Memory B cell (primary cell): ENCODE measurements at places on chromosomes 11 and 22.

DNA sequence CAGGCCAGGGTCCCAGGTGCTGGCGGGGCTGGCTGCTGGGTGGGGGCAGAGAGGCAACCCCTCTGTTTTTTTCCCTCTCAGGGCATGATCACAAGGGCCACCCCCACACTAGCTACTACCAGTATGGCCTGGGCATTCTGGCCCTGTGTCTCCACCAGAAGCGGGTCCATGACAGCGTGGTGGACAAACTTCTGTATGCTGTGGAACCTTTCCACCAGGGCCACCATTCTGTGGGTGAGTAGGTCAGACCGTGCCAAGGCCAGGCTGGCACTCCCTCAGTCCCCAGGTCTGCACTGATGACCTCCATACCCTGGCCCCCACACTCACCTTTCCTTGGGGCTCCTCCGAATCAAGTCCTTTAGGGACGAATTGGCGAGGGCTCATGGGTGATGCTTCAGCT lies 7.3 kb downstream of the TCN2 start:
- no peak for DNase-seq

- no peak for DNase-seq
Measured at GRCh38 chr11:43895601-43896000, 15.0 kb downstream of the ALKBH3 start.

DNA sequence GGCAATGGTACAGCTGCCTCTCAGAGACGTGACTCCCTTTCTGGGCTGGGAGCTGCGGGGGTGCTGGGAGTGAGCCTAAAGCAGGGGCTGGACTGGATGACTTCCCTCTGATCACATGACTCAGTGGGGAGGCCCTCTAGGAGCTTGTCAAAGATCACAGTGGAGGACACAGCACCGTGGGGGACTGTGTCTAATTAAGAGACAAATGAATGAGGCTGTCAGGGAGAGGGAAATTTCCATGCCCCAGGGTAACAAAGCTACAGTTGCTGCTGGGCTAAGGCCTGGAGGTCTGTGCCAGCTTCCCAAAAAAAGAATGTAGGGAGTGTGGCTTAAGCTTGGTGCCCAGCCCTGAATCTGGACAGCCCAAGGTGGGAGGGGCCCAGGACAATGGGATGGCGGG lies 262.8 kb upstream of the PLET1 start:
- no peak for DNase-seq

GRCh38 chr11:5929571-5930368 lies 12.3 kb upstream of the OR56A3 start:
- DNase-seq = no peak

- no peak for DNase-seq
Measured at GRCh38 chr11:100232006-100232405, 455.1 kb upstream of the ARHGAP42 start.

GRCh38 chr11:115162919-115163318 lies 341.3 kb downstream of the CADM1 start:
- DNase-seq = no peak

DNA sequence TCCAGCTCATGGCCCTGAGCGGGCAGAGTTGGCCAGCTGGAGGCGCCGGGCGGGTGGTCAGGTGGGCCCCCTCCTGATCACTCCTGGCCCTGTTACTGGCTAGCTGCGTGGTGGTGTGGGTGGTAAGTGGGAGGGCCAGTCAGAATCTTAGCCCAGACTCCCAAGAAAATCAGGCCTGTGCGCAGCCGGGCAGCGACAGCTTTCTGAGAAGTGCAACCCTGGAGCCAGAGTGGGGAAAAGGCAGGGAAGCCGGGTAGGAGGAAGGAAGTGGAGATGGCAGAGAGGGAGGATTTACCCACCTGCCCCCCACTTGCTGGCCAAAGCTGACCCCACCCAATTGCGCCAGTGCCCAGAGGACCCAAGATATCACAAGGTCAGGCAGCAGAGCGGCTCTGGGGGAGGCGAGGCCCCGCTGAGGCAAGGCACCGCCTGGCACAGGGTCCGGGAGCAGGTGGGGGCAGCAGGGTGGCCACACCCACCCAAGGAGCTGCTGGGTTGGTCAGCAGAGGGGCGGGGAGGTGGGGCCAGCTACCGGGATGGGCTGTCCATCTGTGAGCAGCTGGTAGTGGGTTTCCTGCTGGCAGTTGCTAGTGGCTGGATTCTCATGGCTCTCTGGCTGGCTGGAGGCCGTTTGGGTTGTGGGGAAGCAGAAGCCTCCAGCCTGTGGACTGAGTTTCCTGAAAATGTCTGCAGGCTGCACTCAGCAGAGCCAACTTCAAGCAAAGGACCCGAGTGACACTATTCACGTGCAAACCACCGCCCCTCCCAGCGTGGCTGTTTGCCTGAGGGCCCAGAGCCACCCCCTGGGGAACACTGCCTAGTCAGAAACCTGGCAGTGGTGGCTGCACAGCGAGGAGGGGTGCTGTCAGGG lies 196.4 kb downstream of the IGLL1 start:
- DNase-seq = no peak

DNA sequence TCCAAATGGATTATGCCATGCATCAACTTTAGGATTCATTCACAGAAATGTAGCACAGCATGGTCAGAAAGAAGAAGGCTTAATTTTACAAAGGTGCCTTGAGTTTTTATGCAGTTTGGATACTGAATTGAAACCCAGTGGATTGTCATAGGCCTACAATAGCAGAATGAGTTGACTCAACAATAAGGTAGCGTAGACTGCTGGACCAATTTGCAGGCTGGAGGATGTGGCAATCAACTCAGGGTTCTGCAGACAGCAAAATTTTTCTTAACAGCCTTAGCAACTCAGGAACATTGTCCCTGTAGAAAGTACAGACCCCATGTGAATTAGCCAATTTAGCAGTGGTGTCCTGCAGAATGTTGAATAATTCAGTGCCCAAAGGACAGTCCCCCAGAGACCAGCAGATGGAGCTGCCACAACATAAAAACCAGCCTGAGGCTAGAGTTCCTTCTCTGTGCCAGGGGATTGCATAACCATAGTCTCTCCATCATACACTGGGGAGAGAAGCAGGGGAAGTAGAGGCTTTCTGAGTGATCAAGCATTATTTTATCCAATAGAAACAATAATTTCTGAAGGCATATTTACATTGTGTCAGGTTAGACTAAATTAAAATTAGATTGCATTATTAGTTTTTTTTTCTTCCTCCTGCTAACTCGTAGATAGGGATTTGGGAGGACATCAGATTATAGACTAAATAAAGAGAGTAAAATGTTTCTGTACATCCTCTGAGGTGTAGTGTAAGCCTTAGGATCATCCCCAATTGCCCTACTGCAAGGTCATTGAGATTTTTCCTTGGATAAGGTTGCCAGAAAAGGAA lies 20.3 kb upstream of the MRPL17 start:
- DNase-seq = no peak

- no peak for DNase-seq
Measured at GRCh38 chr22:37202001-37202555, 10.2 kb downstream of the SSTR3 start.

GRCh38 chr22:37376643-37377042 lies 50.6 kb downstream of the ELFN2 start:
- no peak for DNase-seq

DNA sequence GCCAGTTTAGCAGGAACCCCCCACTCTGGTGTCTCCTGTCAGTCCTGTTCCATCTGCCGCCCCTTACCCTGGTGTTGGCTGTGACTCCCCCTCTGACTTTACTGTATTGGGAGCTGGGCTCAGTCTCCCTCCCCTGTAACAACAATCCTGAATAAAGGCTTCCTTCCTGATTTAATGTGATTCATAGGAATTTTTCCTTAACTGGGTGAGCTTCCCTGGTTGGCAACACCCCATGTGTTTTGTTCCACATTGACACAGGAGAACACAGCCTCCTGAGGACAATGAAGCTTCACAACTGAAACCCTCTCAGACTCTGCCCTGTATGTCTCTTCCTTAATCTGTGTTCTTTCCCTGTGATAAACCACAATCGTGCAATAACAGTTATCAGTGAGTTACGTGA lies 8.4 kb downstream of the APOL4 start:
- no peak for DNase-seq

- no peak for DNase-seq
Measured at GRCh38 chr11:62443390-62444235, 24.8 kb downstream of the SCGB1A1 start.

DNA sequence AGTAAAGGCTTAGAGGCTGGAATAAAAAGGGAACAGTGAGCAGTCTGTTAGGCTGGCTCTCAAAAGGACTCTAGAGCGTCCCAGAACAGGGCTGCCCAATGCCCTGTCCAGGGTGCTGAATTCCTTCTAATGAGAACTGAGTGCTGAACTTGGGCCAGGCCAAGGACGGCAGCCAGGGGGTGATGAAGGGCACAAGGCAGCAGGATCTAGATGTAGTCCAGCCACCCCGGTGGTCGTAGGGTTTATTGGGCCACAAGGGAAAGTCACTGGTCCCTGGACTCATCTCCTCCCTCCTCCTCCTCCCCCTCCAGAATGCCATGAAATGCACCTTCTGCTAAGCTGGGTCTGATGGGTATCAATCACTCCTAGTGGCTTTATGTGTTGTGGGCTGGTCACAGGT lies 19.2 kb downstream of the NPTXR start:
- DNase-seq = peak; percentile 27

DNA sequence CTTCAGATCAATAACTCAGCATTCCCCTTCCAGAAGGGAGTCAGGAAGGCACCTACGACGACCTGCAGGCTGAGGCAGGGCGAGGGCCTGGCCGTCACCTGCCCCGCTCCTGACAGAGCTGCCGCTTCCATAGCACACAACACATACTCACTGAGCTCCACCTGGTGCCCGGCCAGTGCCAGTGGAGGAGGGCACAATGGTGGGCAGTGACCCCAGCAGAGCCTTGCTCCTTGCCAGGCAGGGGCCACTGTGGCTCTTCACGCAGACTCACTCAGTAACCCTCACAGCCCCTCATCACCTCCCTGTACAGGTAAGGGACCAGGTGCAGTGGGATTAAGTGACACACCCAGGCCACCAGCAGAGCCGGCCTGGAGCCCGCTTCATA lies 24.6 kb downstream of the LRFN4 start:
- DNase-seq = no peak

- no peak for DNase-seq
Measured at GRCh38 chr11:36062796-36063365, 119.0 kb downstream of the LDLRAD3 start.

GRCh38 chr11:103031834-103032233 lies 60.1 kb downstream of the DCUN1D5 start:
- no peak for DNase-seq

DNA sequence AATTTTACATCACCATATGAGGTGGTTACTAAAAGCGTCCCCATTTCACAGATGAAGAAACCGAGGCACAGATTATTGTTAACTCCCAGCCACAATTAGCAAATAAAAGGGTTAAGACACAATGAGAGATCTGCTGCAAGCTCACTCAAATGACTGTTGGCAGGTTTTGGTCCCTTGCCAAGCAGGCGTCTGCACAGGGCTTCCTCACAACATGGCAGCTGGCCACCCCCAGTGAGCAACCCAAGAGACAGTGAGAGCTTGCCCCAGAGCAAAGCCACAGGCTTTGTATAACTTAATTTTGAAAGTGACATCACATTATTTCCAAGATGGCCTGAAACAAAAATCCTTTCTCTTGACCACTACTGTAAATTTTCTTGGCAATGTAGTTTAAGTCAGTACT lies 217.6 kb downstream of the NTM start:
- DNase-seq = no peak

DNA sequence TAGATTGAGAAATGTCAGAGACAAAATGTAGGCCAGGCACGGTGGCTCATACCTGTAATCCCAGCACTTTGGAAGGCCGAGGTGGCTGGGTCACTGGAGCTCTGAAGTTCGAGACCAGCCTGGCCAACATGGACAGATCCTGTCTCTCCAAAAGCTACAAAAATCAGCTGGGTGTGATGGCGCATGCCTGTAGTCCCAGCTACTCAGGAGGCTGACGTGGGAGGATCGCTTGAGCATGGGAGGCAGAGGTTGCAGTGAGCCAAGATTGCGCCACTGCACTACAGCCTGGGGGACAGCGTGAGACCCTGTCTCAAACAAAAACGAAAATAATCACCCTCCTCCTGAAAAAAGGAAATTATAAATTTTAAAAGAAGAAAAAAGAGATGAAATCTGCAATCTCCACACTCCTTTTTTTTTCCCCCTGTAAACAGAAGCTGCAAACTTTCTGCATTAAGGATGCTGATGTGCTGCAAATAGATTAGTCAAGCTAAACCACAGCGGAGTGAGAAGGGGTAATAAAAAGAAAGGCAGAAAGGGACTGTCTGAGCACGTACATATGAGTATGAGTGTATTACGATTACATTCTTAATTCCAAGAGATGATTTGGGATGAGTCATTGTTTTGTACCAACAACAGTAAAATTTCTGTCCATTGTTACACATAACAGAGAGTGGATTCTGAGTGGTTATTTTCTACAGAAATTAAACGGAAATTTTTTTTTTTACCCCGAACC lies 87.3 kb downstream of the SIK3 start:
- DNase-seq = no peak

DNA sequence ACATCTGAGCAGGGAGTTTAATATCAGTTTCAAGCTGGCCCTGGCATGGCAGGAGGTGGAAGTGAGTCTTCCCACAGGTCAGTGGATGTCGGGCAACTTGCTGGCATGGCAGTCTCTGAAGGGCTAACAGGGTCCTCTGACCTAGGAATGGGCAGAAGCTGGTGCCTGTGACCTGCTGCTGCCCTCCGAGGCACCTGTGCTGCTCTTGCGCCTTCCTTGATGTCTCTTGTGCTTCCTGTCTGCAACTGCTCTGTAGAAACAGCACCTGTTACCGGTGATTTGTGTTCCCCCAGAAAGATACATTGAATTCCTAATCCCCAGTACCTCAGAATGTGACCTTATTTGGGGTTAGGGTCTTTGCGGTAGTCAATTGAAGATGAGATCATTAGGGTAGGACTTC lies 110.3 kb downstream of the RPS6KA4 start:
- no peak for DNase-seq

DNA sequence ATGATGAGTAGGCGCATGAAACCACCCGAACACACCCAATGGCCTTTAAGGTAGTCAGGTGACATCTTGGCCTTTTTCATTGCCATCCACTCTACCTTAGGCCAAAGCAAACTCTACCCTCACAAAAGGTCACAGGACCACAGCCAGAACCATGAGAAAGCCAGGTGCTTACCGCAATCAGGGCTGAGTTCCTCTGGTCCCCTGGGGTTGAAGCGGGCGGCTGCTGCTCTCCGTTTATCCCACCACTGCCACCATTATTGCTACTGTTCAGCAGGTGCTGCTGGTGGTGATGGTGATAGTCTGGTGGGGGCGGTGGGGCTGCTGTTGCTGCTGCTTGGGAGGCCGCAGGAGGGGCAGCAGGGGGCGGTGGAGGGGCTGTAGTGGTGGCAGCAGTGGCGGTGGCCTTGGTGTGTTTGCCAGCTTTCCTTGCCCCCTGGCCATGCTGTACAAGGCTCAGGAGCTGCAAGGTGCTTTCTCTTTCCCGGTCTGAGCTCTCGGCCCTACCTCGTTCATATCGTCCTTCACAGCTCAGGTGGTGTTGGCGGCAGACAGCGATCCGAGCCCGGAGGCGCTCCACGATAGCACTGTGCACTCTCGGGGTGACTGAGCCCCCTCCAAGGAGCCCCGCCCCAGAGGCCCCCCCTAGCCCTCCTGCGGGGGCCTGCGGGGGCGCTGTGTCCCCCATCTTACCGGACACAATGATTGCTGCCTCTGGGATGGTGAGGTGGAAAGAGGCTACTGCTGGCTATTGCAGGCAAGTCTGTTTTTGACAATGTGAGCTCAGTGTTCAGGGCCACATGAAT lies 1.6 kb downstream of the MAML2 start:
- peak; percentile 54 for DNase-seq
